HCT116 (cell line): ENCODE measurements at places on chromosomes 4 and X. TPM values are rescaled to one million over a fixed set of nuclear protein-coding genes. Genes with fewer than 3 reads are reported as not detected.

Gene RAB9A
- total RNA-seq = 23.9 TPM

Gene HDX
- not detected for total RNA-seq

Gene ERAS
- total RNA-seq = not detected

Gene CTSO
- total RNA-seq = 0.57 TPM

Gene GPR173
- 3.4 TPM for total RNA-seq

Gene NAA10
- total RNA-seq = 124 TPM

Gene SLIT2
- total RNA-seq = 3.8 TPM

Gene KCND1
- 5.5 TPM for total RNA-seq

Gene ZAR1
- 0.47 TPM for total RNA-seq

GRCh38 chr4:7422898-7423180 is 11.9 kb downstream of the PSAPL1 start:
- DNase-seq = no peak

DNA sequence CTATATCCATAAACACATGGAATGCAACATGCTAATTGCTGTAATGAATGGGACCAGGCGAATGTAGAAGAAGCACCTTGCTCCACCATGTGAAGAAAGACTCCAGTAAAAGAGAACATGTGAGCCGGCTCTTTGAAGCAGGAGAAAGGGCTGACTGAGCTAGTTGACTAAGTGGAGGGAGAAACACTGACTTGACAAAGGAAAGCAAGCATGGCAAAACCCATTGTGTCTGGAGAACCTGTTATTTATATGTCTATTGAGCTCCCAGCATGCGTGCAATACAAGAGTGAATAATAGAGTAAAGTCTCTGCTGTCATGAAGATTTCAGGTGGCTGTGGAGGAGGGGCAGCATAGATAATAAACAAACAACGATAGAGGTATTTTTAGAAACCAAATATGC is 559.9 kb downstream of the RAB28 start:
- DNase-seq = no peak

GRCh38 chrX:73447311-73447794 is 500 bp downstream of the CDX4 start:
- no peak for DNase-seq

GRCh38 chrX:37468124-37468739 is 103.2 kb upstream of the LANCL3 start:
- DNase-seq = no peak

- no peak for DNase-seq
These were observed 179.5 kb downstream of the MSN start for GRCh38 chrX:65846974-65847373.

DNA sequence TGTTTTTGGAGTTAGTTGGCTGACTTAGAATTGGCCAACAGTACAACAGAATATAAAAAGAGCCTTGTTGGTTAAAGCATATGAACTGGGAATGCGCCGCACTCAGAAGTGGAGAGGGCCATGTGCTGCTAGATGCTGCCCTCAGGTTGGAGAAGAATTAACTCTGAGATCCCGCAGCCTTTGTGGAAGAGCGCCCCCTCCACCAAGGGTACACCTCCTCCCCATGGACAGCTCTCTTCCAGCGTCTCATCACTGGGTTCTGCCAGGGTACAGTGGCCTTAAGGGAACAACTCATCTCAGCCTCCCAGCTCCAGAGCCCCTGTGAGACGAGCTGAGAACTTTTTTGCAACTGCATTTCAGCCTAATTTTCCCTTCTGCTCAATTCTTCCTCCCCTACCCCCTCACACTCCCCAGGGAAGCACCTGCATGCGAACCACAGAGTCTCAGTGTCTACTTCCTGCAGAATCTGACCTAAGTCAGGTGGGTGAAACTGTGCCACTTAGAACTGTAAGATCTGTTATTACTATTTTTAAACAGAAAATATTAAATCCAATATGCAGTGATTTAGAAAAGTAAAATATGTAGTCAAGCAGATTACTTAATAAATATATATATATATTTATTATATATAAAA is 380.6 kb downstream of the RAB28 start:
- no peak for DNase-seq

DNA sequence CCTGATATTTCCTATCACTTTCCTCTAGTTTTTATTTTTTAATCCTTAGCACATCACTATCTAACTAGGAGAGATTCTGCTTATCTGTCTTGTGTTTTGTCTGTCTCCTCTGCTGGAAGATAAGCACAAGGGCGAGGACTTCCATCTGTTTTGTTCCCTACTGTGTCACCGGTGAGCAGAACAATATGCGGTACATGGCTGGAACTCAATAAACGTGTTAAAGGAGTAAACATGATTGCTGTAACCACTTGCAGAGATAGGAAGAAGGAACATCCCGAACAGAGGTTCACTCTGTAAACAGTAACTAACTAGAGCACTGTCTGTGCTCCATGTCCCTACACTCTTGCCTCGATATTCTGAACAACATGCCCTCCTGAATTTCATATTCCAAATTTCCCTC is 5.2 kb downstream of the HS3ST1 start:
- no peak for DNase-seq

GRCh38 chrX:18886005-18886343 is 97.9 kb downstream of the PHKA2 start:
- no peak for DNase-seq

- DNase-seq = peak; percentile 61
These were observed 393.3 kb upstream of the CTSO start for GRCh38 chr4:156346959-156347385.

- DNase-seq = no peak
These were observed 15.6 kb downstream of the CHRNA9 start for GRCh38 chr4:40350627-40351227.

GRCh38 chrX:70554081-70554480 is 109.4 kb downstream of the DLG3 start:
- DNase-seq = no peak

DNA sequence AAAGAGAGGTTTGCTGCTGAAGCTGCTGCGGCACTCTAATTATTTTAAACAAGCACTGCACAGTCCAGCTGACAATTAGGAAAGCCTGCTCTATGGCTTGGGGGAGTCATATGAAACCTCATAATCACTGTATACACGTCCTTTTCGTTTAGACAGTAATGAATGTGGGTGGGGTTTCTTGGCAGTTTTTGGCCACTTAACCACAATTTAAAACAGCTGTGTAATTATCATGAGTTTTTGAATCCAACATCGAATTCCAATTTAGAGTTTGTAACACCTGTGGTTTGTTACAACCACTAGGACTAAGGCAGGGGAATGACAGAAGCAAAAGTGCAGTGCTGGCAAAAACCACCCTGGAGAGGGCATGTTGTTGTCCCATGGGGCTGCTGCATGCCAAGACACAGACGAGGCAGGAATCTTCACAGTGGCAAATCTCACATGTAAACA is 99.5 kb downstream of the CXXC4 start:
- no peak for DNase-seq

GRCh38 chr4:11494232-11494631 is 65.5 kb upstream of the HS3ST1 start:
- no peak for DNase-seq

GRCh38 chr4:152021788-152022438 is 261.1 kb upstream of the GATB start:
- DNase-seq = no peak

- no peak for DNase-seq
These were observed 97.0 kb downstream of the MID1IP1 start for GRCh38 chrX:38898261-38898660.

- DNase-seq = no peak
These were observed 294.2 kb upstream of the CT83 start for GRCh38 chrX:116756958-116757357.

DNA sequence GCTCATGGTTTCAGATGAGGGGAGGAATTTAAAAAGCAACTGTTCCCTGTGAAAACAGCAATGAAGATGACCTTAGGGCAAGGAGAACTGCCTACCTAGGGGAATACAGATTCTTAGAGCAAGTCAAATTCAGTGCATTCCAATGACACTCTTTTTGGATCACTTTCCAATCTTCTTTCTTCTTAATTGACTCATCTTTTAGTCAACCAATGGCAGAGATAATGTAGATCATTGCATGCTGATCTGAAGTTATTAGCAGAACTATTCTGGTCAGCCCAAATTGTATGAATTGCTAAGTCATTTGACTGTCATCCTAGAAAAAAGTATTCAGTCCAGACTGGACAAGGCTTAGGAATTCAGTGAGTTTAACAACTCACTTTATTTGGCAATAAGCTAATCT is 12.6 kb upstream of the NR3C2 start:
- no peak for DNase-seq

GRCh38 chr4:65023081-65023480 is 613.8 kb upstream of the TECRL start:
- DNase-seq = no peak

DNA sequence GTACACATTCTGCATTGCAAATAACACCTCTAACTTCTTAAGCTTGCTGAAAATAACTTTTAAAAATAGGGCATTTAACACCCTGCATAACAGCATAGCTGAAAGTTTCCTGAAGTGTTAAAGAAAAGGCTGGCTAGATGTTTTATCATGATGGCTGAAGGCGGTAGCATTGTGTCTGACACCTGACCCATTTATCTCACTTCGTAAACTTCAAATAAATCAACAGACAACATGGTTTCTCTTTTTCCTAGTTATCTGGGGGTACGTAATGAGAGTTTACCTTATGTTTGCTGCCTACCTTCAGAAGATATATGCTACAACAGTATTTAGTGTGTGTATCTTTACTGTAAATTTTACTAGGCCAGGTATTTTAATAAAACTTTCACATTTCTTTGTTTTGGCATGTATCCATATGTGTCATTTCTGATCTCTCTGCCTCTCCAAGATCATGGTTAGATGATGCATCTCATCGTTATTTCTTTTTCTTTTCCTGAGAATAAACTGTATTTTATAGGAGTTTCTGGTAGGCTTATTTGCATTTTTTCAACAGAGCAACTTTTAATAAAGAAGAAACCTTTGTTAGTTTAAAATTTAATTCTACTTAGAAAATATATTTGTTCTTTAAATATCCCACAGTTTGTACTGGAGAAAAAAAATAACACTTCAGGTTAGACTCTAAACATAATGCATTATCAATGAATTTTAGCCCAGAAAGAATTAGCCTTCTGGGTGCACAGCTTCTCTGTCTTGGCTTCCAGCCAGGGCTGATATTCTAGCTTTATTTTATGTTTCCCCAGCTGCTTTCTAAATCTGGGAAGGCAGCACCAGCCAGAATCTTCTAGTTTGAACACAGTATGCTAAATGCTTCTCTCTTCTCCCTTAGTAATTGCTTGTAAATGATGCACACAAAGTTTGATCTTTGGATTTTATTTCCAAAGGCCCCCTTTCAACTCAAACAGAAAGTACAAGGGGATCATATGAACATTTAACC is 2.9 kb downstream of the NDST4 start:
- DNase-seq = no peak

DNA sequence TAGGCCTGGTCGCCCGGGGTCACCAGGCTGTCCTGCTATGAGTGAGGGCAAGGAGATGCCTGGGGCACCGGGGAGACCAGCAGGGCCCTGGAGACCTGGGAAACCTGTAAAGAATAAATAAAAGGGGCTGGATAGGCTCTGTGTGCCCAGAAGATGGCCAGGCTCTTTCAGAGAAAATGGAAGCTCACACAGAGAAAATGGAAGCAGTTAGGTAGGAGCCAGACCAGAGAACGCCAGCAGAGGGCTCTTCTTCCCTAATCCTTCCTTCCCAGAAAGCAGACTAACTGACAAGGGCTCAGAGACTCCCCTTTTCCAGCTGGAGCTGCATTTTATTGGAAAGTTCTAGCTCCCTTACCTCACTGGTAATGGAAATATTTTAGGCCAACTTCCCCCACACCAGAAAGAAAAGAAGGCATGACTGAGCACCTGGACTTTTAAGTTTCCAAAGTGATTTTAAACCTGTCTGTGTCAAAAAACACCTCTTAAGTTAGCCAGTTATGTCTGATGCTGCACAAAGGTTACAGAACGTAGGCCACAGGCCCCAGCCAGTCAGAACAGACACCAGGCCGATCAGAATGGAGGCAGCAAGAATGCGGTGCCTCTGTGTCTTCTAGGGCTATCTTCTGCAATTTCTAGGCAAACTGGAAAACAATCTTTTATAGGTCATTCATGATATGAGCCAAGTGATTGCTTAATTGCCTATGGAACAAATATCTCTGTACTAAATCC is 74.0 kb downstream of the ATG4A start:
- peak; percentile 15 for DNase-seq

GRCh38 chr4:119032921-119033685 is 102.5 kb upstream of the MYOZ2 start:
- DNase-seq = no peak

GRCh38 chrX:153926858-153927671 is 1.0 kb upstream of the ARHGAP4 start:
- DNase-seq = no peak

DNA sequence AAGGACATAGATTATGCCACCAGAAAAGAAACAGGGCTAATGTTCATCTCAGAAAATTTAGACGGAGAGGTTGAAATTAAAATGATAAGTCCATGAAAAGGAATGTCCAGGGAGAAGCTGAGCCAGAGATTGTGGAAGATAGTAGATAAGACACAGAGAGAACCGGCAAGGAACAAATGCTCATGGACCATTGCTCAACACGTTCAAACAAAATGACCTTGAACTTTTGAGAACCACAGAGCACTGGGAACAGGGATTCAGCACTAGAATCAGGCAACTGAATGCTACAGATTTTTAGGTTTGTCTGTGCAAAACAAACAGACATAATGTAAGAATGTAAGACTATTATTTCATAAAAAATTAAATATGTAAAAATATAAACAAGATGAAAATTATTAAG is 206.3 kb downstream of the PDGFC start:
- DNase-seq = no peak

GRCh38 chr4:86927843-86928395 is 6.9 kb upstream of the AFF1 start:
- no peak for DNase-seq

DNA sequence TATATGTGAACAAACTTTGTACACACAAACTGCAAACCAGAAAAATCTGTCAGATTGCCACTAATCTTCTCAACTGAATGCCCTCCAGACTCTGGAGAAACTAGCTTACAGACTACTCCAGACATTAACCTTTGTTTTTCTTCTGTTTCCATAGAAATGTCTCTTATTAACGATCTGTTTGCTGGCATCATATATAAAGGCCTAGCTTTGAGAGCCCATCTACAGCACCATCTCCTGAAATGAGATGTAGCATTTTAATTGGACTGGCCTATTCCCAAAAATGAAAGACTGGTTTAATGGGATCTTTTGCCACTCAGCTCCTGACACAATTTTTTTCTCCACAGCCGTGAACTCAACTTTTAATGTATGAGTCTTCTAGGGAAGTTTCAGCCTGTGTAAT is 266.0 kb upstream of the IL1RAPL1 start:
- DNase-seq = no peak

GRCh38 chr4:7721984-7722551 is 217.6 kb downstream of the AFAP1 start:
- DNase-seq = no peak

DNA sequence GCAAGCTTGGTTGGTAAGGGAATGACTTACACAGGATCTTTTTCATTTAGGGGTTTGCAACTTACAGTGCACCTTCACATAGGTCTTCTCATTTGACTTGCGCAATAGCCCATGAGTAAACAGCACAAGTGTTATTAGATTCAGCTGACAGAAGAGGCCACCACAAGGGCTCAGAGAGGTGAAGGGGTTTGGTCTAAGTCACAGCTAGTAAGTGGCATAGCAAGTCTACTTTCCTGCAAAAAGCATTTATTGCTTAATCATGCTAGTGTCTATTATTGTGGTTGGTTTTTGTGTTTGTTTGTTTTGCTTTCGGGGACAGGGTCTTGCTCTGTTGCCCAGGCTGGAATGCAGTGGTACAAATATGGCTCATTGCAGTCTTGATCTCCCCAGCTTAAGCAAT is 83.3 kb downstream of the SPRY1 start:
- no peak for DNase-seq

- DNase-seq = no peak
These were observed 3.5 kb downstream of the HUWE1 start for GRCh38 chrX:53682885-53683555.

GRCh38 chr4:69765751-69766150 is 5.3 kb upstream of the SULT1B1 start:
- no peak for DNase-seq
